ENCODE measurements at places on chromosomes 13 and 19.

DNA sequence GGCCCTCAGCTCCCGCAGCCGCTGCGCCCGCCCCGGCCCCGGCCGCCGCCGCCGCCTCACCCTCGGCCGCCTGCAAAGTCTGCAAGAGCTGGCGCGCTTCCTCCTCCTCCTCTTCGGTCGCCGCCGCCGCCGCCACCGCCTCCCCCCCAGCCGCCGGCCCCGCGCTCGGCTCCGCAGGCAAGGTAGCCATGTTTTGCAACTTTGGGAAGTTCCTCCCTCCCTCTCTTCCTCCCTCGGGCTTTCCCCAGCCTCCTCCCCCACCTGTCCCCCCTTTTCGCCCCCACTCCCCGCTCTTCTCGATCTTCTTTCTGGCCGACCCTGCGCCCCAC lies 433 bp downstream of the SIX5 start:
- DNase-seq = no peak

DNA sequence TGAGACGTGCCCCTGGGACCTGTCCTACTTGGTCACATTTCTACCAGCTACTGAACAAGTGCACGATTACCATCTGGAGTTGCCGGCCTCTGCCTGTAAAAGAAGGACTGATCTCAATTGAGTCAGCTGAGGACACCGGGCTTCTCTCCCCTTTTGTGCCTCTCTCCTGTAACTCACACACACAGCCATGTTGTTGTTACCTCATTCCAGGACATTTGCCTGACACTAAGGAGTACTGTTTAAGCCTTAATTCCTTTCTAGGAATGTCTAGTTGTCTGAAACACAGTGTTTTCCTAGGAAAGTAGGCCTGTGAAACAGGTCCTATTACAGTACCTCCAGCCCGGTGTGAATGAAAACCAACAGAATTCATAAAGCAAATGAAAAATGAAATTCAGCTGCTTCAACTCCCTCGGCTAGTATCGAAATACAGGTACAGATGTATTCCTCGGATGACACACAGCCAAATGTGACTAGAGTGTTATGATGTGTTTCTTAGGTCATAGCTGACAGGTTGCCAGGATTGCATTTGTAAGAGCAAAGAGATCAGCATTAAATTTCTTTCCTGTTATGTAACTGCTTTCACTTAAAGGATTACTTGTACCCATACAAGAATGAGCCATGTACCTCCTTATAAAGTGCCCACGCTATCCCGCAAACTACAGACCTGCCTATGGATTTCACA lies 152.0 kb upstream of the IRS2 start:
- no peak for DNase-seq

- DNase-seq = no peak
These were observed 6.1 kb upstream of the OXGR1 start for GRCh38 chr13:97000295-97000925.

- no peak for DNase-seq
These were observed 1.2 kb downstream of the VASP start for GRCh38 chr19:45508417-45508860.

DNA sequence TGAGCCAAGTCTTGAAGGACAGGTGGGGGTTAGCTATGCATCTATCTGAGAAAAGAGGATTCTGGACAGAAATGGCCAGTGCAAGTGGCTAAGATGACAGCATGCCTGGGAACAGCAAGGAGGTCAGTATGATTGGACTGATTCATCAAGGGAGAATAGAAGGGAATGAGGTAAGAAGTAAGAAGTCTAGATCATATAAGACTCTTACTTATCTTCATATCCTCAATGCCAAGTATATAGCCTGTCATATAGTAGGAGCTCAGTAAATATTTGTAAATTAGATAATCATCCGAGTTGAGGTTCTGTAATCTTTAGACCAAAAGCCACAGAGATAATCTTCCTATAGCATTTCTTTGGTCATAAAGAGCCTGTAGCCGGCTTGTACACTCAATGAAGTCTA lies 103.3 kb upstream of the MLNR start:
- no peak for DNase-seq

DNA sequence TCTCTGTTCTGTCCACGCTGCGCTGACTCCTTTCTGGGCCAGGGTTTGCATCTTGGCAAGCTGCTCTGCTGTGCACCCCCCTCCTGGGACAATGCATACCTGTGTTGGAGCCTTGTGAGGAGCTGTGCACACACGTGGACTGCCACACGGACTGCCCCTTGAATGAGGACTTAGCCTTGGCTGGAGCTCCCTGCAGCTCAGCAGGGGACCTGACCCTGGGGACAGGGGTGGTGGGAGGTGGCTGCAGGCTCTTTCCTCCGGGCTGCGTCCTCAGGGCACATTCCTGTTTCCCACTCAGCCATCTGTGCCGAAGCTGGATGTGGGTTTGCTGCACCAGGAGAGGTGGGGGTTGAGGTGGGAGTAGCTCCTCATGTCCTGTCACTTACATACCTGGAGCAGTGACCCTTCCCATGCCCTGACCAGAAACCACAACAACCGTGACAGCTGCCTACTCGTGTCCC lies 8.2 kb downstream of the RAB11B start:
- DNase-seq = no peak

All from stimulated activated CD8-positive, alpha-beta memory T cell treated with anti-CD3 and anti-CD28 coated beads, Interleukin-7, amount 100 ng/mL, for 24 hours (primary cell).